Endothelial cell (in vitro differentiated cells): ENCODE measurements at places on chromosomes 3 and 15. TPM values are rescaled to one million over a fixed set of nuclear protein-coding genes. Genes with fewer than 3 reads are reported as not detected.

- no peaks in the 10 kb centered on the region for H3K36me3 ChIP-seq
- peak overlapping the region; percentile 61 for H3K27ac ChIP-seq
- DNase-seq = no peak
- H3K4me1 ChIP-seq = peaks cover 21% of the 10 kb centered on the region
- H3K4me3 ChIP-seq = no peak overlapping the region
- H3K27me3 ChIP-seq = peaks cover 7% of the 10 kb centered on the region
Observed at GRCh38 chr3:127701280-127701911, 28.6 kb downstream of the ABTB1 start.

DNA sequence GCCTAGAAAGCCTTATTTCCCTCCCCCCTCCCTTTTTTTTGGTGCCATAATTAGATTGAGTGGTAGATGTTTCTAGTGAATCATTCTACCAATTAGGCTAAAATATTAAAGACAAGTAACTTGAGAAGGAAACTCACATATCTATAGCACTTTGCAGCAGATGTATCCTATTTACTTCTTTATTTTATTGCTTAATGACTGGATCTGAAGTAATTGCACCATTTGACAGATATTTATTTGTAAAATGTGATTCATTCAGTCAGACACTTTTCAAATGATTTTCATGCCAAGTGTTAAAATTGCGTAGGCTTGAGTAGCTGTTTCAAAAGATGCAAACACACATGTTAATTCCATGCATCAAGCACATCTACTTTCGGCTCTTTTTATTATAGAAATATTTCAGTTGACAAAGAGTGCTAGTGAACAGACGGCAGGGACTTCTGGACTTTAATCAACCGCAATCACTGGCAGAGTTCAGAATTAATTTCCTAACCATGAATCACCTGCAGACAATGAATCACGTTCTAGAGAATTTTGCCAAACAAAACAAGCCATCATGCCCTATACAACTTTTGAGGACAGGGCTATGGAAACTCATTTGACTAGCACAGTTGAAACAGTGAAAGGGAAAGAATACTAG, 636.8 kb downstream of the MECOM start:
- no peak for DNase-seq
- no peaks in the 10 kb centered on the region for H3K27me3 ChIP-seq
- no peaks in the 10 kb centered on the region for H3K4me1 ChIP-seq
- H3K36me3 ChIP-seq = no peaks in the 10 kb centered on the region

DNA sequence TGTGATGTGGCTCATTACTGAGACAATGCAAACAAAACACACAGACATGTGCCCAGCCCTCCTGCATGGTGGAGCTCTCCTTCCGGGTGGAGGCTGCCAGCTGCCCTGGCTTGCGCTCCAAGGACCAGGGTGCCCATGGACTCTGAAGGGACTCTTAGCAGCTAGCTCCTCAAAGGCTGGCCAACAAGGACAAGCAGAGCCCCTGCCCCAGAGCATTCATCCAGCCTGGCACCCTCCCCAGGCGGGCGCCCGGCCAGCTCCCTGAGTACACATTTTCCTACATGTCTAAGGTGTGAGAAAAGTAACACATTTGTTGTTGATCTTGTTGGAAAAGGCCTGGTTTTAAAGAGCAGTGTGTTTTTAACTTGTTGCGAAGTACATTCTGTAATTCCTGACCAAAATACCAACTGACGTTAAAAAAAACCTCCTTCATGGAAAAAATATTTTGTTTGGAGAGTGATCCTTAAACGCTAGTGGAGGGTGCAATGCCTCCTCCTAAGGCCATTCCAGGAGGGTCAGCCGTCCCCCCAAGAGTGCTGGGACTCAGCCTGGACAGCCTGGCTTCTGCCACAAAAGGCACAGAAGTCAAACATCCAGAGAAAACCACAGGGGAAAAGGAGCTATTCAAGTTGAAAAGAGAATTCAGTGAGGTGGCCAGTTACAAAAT, 86.9 kb downstream of the KLF15 start:
- DNase-seq = no peak
- H3K27me3 ChIP-seq = peaks cover 5% of the 10 kb centered on the region
- no peak overlapping the region for H3K27ac ChIP-seq

- no peak for DNase-seq
- no peaks in the 10 kb centered on the region for H3K4me1 ChIP-seq
- no peak overlapping the region for H3K4me3 ChIP-seq
- H3K27ac ChIP-seq = no peak overlapping the region
- H3K36me3 ChIP-seq = peaks cover 42% of the 10 kb centered on the region
- peaks cover 2% of the 10 kb centered on the region for H3K27me3 ChIP-seq
Observed at GRCh38 chr3:53765753-53766152, 80.5 kb downstream of the CHDH start.

- H3K4me1 ChIP-seq = peaks cover 5% of the 10 kb centered on the region
- no peak overlapping the region for H3K27ac ChIP-seq
- peaks cover 1% of the 10 kb centered on the region for H3K27me3 ChIP-seq
- DNase-seq = no peak
- no peaks in the 10 kb centered on the region for H3K36me3 ChIP-seq
- H3K4me3 ChIP-seq = no peak overlapping the region
Observed at GRCh38 chr3:60573494-60573893, 677.8 kb downstream of the FHIT start.

DNA sequence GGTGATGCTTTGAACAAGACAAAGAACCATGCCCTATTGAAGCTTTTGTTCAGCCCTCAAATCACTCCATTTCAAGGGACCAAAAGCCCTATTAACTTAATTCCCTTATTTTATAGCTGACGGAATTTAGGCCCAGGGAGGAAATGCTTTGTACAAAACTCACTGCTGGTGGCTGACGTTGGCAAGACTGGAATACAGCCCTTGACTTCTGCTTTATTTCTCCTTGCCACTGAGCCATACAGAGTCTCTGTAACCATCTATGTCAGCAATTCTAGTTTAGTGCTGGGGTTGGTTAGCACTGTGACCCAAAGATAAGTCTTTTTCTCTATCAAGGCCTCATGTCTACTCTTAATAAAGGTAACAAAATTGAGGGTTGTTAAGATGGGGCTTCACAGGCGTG, 316.1 kb upstream of the TPRG1 start:
- H3K36me3 ChIP-seq = no peaks in the 10 kb centered on the region
- no peak overlapping the region for H3K27ac ChIP-seq

DNA sequence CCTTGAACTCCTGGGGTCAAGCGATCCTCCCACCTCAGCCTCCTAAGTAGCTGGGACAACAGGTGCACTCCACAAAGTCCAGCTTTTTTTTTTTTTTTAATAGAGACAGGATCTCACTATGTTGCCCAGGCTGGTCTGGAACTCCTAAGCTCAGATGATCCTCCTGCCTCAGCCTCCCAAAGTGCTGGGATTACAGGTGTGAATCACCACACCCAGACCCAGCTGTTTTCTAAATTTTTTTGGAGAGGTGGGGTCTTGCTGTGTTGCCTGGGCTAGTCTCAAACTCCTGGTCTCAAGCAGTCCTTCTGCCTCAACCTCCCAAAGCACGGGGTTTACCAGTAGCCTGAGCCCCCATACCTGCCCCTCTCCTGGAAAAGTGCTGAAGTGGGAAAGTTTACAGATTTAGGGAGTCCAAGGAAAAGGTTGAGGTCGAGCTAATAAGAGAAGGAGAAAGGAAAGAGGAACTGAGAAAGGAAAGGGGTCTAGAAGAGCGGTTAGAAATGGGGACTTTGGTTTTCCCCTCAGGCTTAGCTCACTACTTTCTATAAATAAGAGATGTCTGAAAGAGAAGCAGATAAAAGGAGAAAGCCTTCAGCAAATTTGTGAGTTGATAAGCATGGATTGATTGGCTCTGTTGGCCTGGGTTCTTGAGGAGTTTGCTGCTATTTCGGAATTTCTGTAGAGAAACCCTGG, 23.6 kb downstream of the UBE2E1 start:
- no peak for DNase-seq
- H3K27me3 ChIP-seq = peaks cover 1% of the 10 kb centered on the region
- no peak overlapping the region for H3K4me3 ChIP-seq
- no peaks in the 10 kb centered on the region for H3K36me3 ChIP-seq
- H3K27ac ChIP-seq = no peak overlapping the region
- peaks cover 10% of the 10 kb centered on the region for H3K4me1 ChIP-seq

- no peak for DNase-seq
- no peaks in the 10 kb centered on the region for H3K27me3 ChIP-seq
- H3K4me3 ChIP-seq = no peak overlapping the region
- no peak overlapping the region for H3K27ac ChIP-seq
Observed at GRCh38 chr3:3712971-3713370, 86.3 kb upstream of the LRRN1 start.

- H3K4me3 ChIP-seq = peak overlapping the region; percentile 89
- H3K27me3 ChIP-seq = peaks cover 27% of the 10 kb centered on the region
- H3K4me1 ChIP-seq = peaks cover 73% of the 10 kb centered on the region
- DNase-seq = peak; percentile 70
Observed at GRCh38 chr3:14810070-14810791, 8.5 kb upstream of the FGD5 start.

- H3K4me3 ChIP-seq = no peak overlapping the region
- no peaks in the 10 kb centered on the region for H3K27me3 ChIP-seq
- H3K4me1 ChIP-seq = no peaks in the 10 kb centered on the region
Observed at GRCh38 chr15:90322538-90322937, 29.5 kb upstream of the ZNF774 start.

- H3K4me3 ChIP-seq = no peak overlapping the region
- no peaks in the 10 kb centered on the region for H3K4me1 ChIP-seq
- no peak for DNase-seq
- no peak overlapping the region for H3K27ac ChIP-seq
- H3K27me3 ChIP-seq = peaks cover 13% of the 10 kb centered on the region
Observed at GRCh38 chr3:124486324-124486723, 243.9 kb upstream of the UMPS start.

GRCh38 chr3:40505599-40506462, at the start of gene ZNF620:
ZNF620 (plus strand) TSS chr3:40506039; CDS start chr3:40506353, 314 bp downstream.
- peak within 1 kb of the TSS; percentile 64 for H3K27ac ChIP-seq
- H3K36me3 ChIP-seq = peaks cover 6% of the 10 kb centered on the region
- H3K4me3 ChIP-seq = peak within 1 kb of the TSS; percentile 94
- H3K27me3 ChIP-seq = peaks cover 2% of the 10 kb centered on the region

DNA sequence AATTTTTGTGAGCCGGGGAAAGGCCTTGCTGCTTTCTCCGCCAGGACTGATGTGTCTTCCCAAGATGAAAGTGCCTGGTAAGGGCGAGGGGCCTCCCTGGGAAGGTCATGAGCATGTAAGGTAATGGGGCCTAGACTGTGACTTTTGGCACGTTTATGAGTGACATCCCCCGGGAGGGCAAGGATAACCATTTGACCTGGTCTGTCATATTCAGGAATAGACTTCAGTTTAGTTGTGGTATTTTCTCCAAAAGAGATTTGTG, 631 bp upstream of the CNBP start:
- peaks cover 22% of the 10 kb centered on the region for H3K4me1 ChIP-seq
- H3K27me3 ChIP-seq = peaks cover 4% of the 10 kb centered on the region
- H3K4me3 ChIP-seq = peak overlapping the region; percentile 98
- no peak for DNase-seq
- H3K36me3 ChIP-seq = peaks cover 14% of the 10 kb centered on the region

- no peak overlapping the region for H3K4me3 ChIP-seq
- no peak for DNase-seq
- H3K4me1 ChIP-seq = peaks cover 2% of the 10 kb centered on the region
- H3K36me3 ChIP-seq = no peaks in the 10 kb centered on the region
- H3K27ac ChIP-seq = no peak overlapping the region
Observed at GRCh38 chr15:78944202-78944625, 632 bp downstream of the CTSH start.

- peaks cover 39% of the 10 kb centered on the region for H3K36me3 ChIP-seq
- peaks cover 66% of the 10 kb centered on the region for H3K4me1 ChIP-seq
- H3K27ac ChIP-seq = peak overlapping the region; percentile 94
Observed at GRCh38 chr3:129605922-129606635, 397 bp downstream of the PLXND1 start.

DNA sequence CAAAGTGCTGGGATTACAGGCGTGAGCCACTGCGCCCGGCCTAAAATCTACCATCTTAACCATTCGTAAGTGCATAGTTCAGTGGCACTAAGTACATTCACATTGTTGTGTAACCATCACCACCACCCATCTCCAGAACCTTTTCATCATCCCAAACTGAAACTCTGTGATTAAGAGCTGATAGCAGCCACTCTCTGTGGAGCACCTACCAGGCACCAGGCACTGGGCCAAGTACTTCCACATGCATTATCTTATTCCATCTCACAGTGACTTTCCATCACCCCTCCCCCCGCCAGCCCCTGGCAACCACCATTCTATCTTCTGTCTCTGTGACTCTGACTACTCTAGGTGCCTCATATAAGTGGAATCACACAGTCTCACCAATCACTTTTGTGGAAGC, 2.3 kb upstream of the INSYN1 start:
- peaks cover 11% of the 10 kb centered on the region for H3K4me1 ChIP-seq
- no peak overlapping the region for H3K4me3 ChIP-seq
- no peak for DNase-seq
- H3K36me3 ChIP-seq = no peaks in the 10 kb centered on the region
- peaks cover 13% of the 10 kb centered on the region for H3K27me3 ChIP-seq
- no peak overlapping the region for H3K27ac ChIP-seq

- peaks cover 4% of the 10 kb centered on the region for H3K27me3 ChIP-seq
- DNase-seq = no peak
- no peak overlapping the region for H3K27ac ChIP-seq
- H3K4me3 ChIP-seq = no peak overlapping the region
Observed at GRCh38 chr3:127056281-127056680, 73.4 kb downstream of the PLXNA1 start.

DNA sequence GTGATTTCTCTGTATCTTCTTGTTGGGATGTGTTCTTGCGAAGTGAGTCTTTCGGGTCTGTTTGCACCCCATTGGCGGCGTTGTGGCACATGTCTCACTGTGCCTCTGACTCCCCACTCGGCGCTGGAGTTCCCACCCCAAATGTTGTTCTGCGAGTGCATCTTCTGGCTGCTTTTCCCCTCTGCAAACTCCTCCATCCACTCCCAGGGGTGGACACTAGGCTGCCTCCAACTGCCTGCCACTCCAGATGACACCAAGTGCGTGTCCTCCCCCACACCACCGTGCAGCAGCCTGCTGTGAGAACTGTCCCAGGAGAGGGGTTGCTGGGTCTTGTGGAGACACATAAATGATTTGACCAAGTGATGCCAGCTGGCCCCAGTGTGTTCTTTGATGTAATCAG, 17.6 kb downstream of the EFCC1 start:
- H3K27ac ChIP-seq = peak overlapping the region; percentile 74
- DNase-seq = no peak
- peaks cover 55% of the 10 kb centered on the region for H3K4me1 ChIP-seq
- peaks cover 29% of the 10 kb centered on the region for H3K36me3 ChIP-seq
- peaks cover 6% of the 10 kb centered on the region for H3K27me3 ChIP-seq

- H3K4me1 ChIP-seq = no peaks in the 10 kb centered on the region
- no peak overlapping the region for H3K4me3 ChIP-seq
- no peaks in the 10 kb centered on the region for H3K27me3 ChIP-seq
- no peaks in the 10 kb centered on the region for H3K36me3 ChIP-seq
- H3K27ac ChIP-seq = no peak overlapping the region
- DNase-seq = no peak
Observed at GRCh38 chr3:157858821-157859220, 247.4 kb downstream of the SHOX2 start.

- no peak for DNase-seq
- no peak overlapping the region for H3K27ac ChIP-seq
- no peak overlapping the region for H3K4me3 ChIP-seq
- H3K27me3 ChIP-seq = no peaks in the 10 kb centered on the region
- H3K4me1 ChIP-seq = peaks cover 30% of the 10 kb centered on the region
Observed at GRCh38 chr3:169453256-169454059, 210.1 kb downstream of the MECOM start.

- DNase-seq = peak; percentile 16
- peaks cover 3% of the 10 kb centered on the region for H3K27me3 ChIP-seq
- no peaks in the 10 kb centered on the region for H3K36me3 ChIP-seq
Observed at GRCh38 chr3:150798122-150798618, 35.2 kb upstream of the SIAH2 start.

EFL1 gene
- 19.3 TPM for total RNA-seq

SKOR1 gene
- total RNA-seq = 0.21 TPM

ZBED2 gene
- not detected for total RNA-seq

NMNAT3 gene
- 0.62 TPM for total RNA-seq

ABHD17C gene
- total RNA-seq = 3.3 TPM

GALNT15 gene
- total RNA-seq = 0.08 TPM

XXYLT1 gene
- 25.0 TPM for total RNA-seq

CCDC39 gene
- total RNA-seq = 0.46 TPM

DMXL2 gene
- 33.1 TPM for total RNA-seq

LIPC gene
- total RNA-seq = not detected
